ENCODE measurements at places on chromosomes 12 and 14.

DNA sequence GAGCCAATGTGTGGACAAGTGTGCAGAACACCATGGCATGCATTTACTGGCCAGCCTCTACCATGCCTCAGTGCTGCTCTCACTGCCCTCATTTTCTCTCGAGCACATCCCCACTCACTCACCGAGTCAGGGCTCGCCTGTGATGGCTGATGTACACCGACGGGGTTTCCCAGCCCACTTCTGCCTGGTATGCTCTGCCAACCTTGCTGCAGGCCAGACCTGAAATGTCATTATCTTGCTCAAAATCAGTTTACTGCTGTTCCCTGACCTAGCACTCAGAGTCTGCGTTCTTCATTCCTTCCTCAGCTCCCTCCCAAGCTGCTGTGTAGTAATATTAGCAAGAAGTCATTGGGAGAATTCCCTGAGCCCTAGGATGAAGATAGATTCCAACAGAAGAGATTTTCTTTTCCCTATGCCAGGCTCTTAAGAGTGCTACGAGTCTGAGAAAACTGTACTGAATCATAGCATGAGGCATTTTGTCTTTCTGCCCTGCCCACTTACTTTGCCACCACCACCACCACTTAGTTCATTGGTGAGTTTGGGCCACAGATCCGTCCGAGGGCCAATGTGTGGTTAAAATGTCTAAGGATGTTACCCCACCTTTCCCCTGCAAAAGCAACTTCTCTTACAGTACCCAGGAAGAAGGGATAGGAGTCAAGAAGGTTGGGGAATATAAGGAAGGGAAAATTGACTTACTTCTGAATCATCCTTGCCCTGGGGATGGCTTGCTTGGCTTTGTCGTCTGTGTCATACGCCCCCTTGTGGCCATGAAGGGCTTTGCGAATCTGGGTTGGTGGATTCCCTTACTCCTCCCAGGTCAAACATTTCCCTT, 51.0 kb downstream of the BMAL2 start:
- DNase-seq = peak; percentile 11

DNA sequence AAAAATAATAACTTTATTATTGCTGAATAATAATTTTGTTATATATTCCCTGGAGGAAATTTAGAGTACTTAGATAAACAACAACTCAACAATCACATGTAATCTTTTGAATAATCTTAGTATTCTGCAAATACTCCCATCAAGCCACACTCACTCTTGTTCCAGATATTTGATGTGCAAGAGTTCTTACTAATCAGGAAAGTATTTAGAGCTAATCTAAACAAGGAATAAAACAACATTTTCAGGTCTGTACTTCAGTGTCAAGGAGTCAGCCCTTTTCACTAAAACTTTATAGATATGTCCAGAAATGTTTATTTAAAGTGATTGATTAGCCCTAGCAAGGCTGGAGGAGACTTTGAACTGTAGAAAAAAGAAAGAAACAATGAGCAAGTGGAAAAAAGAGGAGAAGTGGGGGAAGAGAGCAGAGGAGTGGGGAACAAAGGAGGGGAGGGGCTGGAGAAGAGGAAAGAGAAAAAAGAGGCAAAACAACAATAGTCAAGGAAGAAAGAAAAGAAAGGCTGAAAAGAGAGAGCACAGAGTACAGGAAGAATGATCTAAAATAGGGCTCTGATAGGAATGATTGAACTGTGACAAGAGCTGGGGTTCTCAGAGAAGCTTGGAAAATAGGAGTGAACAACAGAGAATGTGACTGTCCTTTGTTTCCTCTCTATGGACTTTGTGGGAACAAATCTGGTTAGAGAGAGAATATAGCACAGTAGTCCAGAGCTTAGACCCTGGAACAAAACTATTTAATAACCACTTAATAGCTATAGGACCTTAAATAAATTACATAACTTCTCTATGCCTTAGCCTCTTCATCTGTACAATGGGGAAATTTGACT, 238.7 kb downstream of the AKAP6 start:
- no peak for DNase-seq

GRCh38 chr12:89525305-89525823, 483 bp downstream of the POC1B start:
- DNase-seq = no peak

- no peak for DNase-seq
These were observed 2.9 kb upstream of the NYNRIN start for GRCh38 chr14:24395609-24396582.

DNA sequence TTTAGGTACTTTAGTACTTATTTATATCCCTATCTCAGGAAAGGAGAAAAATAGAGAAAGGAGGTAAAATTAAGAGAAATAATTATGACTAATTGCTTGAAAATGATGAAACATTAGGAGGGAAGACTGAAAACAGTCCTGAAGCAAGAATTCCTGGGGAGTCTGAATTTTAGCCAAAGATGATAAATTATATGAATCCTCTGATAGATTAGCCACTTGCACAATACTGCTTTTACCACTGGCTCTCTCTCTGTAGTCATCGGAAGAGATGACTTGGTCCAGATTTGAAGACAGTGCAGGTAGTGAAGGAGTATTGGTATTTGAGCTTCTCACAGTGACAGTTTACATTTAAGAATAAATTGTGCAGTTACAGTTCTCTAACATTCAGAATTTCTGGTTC, 83.8 kb upstream of the CLEC14A start:
- no peak for DNase-seq

- DNase-seq = no peak
These were observed 11.4 kb downstream of the ATP23 start for GRCh38 chr12:57952766-57953165.

DNA sequence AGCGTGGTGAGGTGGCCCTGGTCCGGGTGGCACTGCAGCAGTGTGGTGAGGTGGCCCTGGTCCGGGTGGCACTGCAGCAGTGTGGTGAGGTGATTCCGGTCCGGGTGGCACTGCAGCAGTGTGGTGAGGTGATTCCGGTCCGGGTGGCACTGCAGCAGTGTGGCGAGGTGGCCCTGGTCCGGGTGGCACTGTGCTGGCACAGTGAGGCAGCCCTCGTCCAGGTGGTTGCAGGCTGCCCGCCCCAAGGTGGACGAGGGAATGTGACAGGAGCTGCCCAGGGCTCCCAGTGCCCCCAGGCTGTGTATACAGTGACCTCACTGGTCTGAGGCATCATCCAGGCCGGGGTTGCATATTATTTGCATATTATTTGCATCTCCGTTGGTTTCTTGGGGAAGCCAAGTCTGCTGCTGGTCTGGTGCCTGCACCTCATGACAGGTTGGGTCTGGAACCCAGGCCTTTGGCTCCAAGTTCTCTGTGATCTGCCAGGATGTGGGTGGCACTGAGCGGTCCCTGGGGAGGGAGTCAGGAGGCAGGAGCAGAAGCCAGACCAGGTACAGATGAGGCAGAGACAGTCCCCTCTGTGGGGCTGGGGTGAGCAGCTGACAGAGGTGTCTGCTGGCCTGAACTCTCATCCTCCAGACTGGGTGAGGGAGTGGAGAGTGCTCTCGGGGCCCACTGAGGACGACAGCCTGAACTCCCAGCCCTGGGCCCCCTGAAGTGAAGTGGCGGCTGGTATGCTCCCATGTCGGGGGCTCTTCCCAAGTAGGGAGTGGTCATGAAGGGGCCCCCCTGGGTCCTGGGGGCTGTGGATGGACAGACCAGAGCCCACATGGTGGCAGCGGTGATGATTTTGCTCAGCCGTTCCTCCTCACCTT, 79.3 kb downstream of the KIF26A start:
- DNase-seq = no peak

- DNase-seq = no peak
These were observed 28.3 kb downstream of the NTN4 start for GRCh38 chr12:95762123-95762785.

GRCh38 chr14:89504091-89504490, 87.1 kb upstream of the FOXN3 start:
- DNase-seq = no peak

DNA sequence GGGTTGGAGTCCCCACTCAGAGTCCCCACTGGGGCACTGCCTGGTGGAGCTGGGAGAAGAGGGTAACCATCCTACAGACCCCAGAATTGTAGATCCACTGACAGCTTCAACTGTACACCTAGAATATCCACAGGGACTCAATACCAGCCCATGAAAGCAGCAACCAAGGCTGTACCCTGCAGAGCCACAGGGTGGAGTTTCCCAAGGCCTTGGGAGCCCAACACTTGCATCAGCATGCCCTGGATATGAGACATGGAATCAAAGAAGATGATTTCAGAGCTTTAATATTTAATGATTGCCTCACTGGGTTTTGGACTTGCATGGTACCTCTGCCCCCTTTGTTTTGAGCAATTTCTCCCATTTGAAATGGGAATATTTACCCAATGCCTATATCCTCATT, 80.4 kb downstream of the RASSF9 start:
- DNase-seq = no peak

DNA sequence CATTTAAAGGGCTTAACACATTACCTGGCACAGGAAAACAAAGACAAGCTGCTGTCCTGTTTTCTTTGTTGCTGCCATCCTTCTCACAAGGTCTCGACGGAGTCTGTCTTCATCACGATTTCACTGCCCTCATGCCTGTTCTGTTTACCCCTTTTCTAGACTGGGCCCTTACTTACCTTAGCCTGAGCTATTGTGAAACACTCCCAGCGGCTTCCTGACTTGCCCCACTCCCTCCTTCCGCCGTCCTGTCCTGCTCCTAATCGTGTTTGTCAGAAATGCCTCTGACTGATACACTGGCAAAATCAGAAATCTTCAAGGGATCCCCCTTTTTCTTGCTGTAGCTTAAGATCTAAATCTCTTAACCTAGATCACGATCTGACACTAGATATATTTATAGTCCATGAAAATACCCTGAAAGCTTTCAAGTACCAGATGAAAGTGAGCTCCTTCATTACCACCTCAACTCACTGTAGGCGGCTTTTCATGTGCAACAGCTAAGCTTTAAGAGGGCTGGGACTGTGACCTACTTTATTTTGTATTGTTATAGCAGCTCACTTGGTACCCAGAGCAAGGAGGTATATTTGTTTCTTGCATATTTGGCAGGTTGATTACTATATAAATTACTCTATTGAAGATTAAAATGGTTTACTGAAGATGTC, 32.1 kb downstream of the TECPR2 start:
- DNase-seq = no peak

DNA sequence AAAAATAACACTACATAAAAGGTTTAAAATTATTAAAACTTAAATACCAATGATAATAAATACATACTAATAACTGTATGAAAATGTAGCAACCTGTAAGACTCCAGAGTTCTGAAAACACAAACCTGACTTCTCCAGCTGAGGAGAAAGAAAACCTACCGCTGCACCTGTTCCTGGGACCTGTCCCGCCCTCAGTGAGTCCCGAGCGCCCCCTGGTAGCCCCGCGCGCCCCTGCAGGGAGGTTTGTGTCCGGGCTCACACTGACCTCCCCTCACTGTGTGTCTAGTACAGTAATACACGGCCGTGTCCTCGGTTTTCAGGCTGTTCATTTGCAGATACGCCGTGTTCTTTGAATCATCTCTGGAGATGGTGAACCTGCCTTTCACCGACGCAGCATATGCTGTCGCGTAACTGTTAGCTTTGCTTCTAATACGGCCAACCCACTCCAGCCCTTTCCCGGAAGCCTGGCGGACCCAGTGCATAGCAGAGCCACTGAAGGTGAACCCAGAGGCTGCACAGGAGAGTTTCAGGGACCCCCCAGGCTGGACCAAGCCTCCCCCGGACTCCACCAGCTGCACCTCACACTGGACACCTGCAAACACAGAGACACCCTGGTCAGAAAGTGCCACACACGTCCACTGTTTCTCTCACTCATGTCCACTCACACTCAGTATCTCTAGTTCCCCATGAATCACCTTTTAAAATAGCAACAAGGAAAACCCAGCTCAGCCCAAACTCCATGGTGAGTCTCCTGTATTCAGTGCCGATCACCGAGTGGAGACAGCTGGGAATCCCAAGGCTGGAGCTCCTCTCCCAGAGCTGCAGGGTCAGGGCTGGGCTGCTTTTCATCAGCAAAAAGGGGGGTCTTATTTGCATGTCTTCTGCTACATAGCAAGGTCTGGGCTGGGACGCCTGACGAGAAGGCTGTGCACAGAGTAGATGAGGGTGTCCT, 1276.3 kb downstream of the TMEM121 start:
- DNase-seq = no peak

- no peak for DNase-seq
These were observed 10.5 kb downstream of the RNASE10 start for GRCh38 chr14:20515846-20516245.

DNA sequence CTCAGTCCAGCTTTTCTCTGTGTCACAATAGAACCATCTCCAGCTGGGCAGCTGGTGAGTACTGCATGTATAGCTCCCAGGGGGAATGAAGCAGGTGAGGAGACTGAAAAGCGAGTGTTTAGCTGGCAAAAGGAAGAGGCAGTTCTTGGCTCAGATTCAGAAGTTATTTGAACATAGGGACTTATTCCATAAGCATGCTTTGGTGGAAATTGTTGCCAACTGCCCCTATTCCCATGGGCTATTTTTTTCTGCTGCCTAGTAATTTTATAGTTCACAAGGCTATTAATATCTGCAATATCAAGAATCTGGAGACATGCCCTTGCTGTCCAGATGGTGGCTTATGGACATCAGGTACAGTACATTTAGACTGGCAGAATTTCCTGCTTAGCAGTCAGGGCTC, 1112.7 kb downstream of the LRFN5 start:
- DNase-seq = no peak

- DNase-seq = no peak
These were observed 718 bp downstream of the PACS2 start for GRCh38 chr14:105315211-105315721.

DNA sequence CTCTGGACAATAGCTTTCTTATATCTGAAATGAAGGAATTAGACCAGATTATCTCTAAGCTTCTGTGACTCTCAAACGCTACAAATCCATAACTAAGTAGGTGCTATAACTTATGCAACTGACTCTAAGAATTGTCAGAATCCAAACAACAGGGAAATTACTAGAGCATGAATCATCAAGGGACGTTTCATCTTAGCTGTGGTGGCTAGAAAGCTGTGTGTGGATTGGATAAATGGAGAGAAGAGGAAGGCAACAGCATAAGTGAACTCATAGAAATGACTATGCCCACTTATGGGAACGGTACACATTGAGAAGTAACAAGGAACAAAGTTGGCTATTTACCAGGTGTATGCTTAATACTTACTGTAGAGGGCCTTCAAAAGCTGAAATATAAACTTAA, 96.0 kb upstream of the NEDD1 start:
- DNase-seq = no peak

DNA sequence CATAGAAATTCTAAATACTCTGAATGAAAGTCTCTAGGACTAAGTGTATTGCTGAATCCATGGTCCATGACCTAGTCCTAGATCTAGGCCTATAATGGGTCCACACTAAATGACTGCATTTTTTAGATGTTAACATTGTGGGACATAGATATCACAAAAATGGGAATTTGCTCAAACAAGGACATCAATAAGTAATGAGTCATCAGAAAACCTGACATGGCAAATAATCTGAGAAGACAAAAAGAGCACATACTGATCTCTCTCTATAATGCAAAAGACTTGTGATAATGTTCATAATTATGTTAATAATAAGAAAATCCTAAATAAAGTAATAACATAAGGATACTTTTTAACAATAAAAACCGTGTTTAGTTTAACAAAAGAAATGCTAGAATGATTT, 1168.4 kb downstream of the FSCB start:
- DNase-seq = no peak

GRCh38 chr12:16399101-16399500, 51.7 kb downstream of the MGST1 start:
- no peak for DNase-seq
